Caki2 (cell line): ENCODE measurements at places on chromosomes 13 and 19.

DNA sequence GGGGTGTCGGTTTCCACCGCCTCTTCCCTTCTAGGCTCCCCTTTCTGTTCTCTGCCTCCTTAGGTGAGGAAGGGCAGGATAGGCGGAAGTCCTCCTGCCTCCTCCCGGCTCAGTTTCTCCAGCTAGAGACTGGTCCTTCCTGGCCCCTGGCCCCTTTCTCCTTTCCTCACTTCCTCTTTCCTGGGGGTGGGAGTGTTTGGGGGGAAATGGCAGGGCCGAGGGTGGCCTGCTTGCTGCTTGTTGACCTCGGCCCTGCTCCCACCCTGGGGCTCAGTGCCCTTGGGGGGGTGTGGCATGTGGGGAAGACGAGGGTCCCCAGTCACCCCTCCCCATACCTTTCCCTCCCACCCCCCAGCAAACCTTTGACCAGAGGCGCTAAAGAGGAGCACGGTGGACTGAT lies 5.0 kb downstream of the U2AF2 start:
- no peak for DNase-seq

DNA sequence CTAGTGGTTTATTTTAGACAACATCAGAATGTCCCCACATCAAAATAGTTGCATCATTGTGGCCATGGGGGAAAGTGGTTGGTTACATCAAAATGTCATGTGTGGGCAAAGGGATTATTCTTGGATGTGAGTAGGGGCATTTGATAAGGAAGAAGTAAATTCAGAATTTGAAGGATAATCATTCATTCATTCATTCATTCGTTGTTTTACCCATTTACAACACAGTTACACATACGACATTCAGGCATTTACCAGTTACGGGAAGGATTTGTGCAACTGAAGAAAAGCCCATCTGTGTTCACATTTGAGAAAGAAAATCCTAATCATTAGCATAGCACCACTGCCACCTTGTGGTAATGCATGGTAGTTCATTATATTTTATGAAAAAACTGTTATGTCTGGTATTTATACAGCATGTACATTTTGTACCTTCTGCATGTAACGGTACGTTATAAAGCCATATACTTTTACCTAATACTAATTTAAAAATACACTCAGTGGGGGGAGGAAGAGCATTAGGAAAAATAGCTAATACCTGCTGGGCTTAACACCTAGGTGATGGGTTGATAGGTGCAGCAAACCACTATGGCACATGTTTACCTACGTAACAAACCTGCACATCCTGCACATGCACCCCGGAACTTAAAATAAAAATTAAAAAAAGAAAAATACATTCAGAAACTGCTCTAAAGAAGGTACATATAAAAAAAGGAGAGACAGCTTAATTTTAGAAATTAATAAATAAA lies 62.1 kb downstream of the DGKH start:
- peak; percentile 84 for DNase-seq

DNA sequence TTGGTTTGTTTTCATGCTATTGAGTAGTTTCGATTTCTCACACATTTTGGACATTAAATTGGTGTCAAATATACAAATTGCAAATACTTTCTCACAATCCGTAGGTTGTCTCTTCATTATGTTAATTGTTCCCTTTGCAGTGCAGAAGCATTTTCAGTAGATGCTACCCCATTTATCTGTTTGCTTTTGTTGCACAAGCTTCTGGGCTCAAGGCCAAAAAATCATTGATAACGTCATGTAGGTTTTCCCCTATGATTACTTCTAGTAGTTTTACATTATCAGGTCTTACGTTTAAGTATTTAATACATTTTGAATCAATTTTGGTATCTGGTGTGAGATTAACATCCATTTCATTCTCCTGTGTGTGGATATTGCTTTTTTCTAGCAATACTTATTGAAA lies 14.0 kb upstream of the ZNF347 start:
- DNase-seq = no peak

DNA sequence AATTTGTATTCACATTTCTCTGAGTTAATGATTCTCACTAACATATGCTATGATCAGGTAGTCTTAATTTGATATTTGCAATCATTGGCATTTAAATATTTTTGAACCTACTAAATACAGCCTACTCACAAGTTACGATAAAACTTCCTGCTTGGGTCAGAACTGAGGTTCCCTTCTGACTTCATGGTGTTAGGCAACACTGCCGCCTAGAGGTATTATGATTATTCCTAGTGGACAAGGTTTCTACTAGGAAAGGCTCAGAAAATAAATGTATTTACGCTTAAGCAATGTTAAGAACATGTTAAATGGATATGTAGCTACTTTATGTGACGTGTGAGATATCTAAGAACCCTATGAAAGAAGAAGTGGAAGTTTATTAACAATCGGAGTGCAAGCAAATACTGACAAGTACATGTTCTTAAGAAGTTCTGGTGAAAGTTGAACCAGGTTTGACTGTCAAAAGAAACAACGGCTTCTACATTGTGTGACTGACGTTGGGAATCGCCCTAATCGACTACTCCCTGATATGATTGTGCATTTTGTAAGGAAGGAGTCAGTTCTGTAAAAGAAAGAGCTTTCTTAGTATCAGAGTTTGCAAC lies 1395.8 kb downstream of the SLITRK5 start:
- peak; percentile 16 for DNase-seq

DNA sequence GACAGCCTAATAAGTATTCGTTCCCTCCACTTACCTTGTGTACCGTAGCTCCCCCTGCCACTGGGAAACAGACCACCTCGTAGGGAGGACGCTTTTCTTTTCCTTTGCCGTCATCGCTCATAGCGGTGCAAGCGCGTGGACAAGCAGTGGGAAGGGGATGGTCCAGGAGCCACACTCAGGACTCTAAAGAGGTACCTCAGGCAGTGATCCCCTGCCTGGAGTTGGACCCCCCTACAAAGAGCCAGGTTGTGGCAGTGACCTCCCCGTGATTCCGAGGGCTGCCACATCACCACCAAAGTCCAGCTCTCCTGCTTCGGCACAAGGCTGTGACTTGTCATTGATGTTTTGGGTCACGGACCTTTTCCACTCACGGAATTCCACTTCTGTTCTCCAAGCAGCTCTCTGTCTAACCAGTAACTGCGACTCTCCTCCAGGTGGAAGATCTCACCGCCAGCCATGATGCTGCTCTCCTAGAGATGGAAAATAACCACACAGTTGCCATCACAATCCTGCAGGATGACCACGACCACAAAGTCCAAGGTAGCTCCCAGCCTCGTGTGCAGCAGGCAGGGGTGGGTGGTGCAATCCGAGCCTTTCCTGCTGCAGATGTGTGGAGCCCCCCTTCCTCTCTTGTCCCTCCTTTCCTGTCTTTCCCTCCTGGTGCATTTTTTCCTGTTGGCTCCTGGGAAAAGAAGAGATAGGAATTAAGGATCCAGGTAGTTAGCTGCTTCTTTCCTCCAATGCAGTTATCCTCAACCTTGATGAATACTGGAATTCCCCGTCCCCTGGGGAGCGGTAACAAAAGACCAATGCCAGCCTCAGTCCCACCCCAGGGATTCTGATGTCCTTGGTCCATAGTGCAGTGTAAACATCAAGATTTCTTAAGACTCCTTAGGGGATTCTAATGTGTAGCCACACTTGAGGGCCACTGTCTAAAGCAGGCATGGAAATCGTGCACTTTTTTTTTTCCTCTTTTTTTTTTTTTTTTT lies 107.7 kb downstream of the SLC7A1 start:
- DNase-seq = no peak

- peak; percentile 66 for DNase-seq
These were observed 2.5 kb upstream of the DCT start for GRCh38 chr13:94481941-94482340.

DNA sequence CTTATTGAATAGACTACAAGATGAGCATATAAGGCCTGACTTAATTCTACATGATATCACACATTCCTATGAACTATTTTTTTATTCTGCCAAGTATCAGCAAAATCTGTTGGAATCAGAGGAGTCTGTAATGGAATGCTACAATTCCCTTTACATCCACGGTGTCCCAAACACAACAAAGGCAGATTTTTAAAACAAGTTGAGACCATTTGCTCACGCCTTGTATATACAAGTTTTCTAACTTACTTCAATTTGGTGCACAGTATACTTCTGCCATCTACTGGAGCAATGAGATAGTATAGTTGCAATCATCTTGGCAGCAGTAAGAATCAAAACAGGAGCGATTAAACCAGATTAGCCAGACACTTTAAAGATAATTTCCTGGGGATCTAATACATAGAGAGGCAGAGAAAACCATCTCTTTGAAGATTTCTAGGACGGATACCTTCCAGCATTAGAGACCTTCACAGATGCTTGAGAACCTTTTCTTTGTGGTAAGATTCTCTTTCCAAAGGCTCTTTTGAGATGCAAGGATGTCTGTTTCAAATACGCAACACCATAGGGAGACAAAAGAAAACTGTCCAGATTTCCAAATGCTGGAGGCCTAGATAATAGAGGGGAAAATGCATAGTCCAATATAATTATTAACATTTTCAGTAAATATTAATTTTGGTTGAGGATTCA lies 302.0 kb upstream of the MIR17HG start:
- DNase-seq = peak; percentile 9

- no peak for DNase-seq
These were observed 22.2 kb downstream of the COL4A2 start for GRCh38 chr13:110329258-110329657.

GRCh38 chr13:68030152-68030809 lies 800.1 kb upstream of the PCDH9 start:
- DNase-seq = peak; percentile 48

DNA sequence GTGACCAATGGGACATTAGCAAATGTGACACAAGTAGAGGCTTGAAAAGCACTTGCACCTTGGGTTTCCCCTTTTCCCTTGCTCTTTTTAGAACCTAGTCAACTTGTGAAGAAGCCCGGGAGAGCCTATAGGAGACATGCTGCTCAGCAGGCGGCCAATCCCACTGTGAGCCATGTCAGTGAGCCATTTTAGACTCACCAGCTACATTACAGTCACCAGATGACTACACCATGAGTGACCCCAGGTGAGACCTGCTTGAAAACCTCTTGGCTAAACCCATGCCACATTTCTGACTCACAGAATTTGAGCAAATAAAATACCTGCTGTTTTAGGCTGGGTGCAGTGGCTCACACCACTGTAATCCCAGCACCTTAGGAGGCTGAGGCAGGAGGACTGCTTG lies 317.5 kb downstream of the KLF12 start:
- no peak for DNase-seq

GRCh38 chr19:15591796-15592195 lies 23.2 kb upstream of the CYP4F8 start:
- DNase-seq = no peak

DNA sequence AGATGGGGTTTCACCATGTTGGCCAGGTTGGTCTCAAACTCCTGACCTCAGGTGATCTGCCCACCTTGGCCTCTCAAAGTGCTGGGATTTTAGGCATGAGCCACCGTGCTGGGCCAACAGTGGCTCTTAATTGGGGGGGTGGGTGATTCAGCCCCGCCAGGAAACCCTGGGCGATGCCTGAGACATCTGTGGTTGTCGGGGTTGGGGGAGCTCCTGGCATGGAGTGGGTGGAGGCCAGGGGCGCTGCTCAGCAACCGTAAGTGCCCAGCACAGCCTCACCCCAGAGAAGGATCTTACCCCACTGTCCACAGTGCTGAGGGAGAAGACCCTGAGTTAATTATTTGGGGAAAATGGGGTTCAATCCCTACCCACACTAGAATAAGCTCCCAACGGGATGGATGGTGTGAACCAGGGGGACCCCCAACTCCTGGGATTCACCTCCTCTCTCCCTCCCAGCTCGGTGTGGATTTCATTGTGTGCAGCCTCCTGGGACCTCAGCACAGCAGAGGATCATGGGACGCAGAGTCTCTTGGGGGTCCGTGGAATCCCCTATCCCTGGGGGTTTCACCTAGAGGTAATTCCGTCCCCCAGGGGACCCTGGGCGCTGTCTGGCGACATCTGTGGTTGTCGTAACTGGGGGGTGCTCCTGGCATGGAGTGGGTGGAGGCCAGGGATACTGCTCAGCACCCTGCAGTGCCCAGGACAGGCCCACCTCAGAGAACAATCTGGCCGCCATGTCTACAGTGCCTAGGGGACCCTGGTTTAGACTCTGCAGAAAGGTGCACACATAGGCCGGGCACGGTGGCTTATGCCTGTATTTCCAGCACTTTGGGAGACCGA lies 68.9 kb downstream of the GADD45B start:
- no peak for DNase-seq

- DNase-seq = no peak
These were observed 49.5 kb upstream of the PABPC3 start for GRCh38 chr13:25046274-25046984.

- no peak for DNase-seq
These were observed 73.3 kb downstream of the KLF2 start for GRCh38 chr19:16397791-16398529.

GRCh38 chr13:41199526-41199925 lies 5.2 kb upstream of the KBTBD7 start:
- no peak for DNase-seq
